ENCODE measurements at places on chromosomes 4 and X.

GRCh38 chr4:8905773-8906667, 34.4 kb upstream of the HMX1 start:
- no peak for DNase-seq

GRCh38 chr4:2092669-2093053, 33.5 kb downstream of the NAT8L start:
- no peak for DNase-seq

DNA sequence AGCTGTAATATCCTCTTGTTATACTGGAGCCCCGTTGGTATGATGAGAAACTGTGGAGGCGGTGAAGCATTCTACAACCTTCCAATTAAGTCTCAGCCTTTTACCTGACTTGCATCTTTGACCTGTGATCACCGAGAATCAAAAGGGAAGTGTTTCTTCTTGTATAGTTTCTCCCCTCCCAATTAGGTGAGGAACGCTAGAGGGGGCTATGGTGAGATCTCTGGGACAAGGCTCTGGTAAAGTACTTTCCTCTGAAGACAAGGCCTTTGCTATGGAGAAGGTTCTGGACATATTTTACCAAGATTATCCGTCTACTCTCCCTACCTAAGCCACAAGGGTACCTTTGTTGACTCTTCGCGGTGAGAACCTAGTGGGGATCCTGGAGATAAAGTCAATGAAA, 111.3 kb downstream of the CBLL2 start:
- DNase-seq, result peak; percentile 22

- DNase-seq, result no peak
Observed at GRCh38 chrX:3448563-3448962, 102.1 kb upstream of the MXRA5 start.

GRCh38 chr4:51825341-51825740, 17.6 kb upstream of the DCUN1D4 start:
- DNase-seq, result no peak

DNA sequence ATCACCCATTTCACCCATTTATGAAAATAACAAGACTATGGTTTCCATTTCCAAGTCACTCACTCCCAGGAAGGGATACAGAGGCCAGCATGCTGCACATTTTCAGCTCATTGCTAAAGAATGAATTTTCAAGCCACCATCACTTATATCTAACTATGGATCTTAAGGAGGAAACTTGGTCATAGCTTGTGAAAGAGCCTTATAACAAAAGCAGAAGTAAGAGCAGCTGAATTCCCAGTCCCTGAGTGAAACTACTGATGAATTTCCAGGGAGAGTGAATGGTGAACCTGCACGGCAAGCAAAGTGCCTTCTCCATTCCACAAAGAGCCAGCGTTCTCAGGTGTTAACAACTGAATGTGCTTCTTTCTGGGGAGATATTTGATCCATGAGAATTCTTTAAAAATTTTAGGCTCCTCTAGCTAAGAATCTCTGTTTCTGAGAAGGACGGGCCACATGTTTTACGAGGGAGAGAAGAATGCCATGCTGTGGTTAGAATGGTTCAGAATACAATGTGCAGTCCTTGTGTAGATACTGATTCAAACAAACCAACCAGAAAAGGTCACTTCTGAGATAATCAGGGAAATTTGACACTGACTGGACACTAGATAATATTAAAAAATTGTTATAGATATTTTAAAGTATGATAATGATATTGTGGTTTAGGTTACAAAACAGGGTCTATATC, 24.0 kb downstream of the BTC start:
- no peak for DNase-seq

GRCh38 chr4:54073271-54073880, 9.0 kb upstream of the CHIC2 start:
- DNase-seq, result no peak

- no peak for DNase-seq
Observed at GRCh38 chrX:120464411-120464810, 4.7 kb downstream of the LAMP2 start.
